ENCODE measurements at places on chromosomes 3 and 15. TPM values are rescaled to one million over a fixed set of nuclear protein-coding genes. Genes with fewer than 3 reads are reported as not detected.

Gene LRTM1
- total RNA-seq: not detected

Gene KLHL40
- not detected for total RNA-seq

Gene UNC13C
- total RNA-seq: not detected

Gene MELTF
- total RNA-seq: 3.3 TPM

Gene MAN2A2
- total RNA-seq: 183 TPM

Gene GP9
- not detected for total RNA-seq

Gene WDR93
- not detected for total RNA-seq

Gene SI
- total RNA-seq: not detected

Gene CSPG5
- total RNA-seq: 0.21 TPM

Gene COLQ
- total RNA-seq: 4.7 TPM

Gene A4GNT
- not detected for total RNA-seq

Gene PLSCR2
- not detected for total RNA-seq

Gene GOLGA8O
- 7.8 TPM for total RNA-seq

Gene KCNMB2
- not detected for total RNA-seq

Gene PLA2G4B
- 7.7 TPM for total RNA-seq
